ENCODE measurements at places on chromosomes 6 and 20.
A peak's percentile ranks its signal among the peaks of the same experiment; 100 is the strongest.

GRCh38 chr6:44056392-44057237 is 70.6 kb downstream of the MRPL14 start:
- DNase-seq = no peak

GRCh38 chr6:684831-685636 is 7.9 kb downstream of the EXOC2 start:
- no peak for DNase-seq

DNA sequence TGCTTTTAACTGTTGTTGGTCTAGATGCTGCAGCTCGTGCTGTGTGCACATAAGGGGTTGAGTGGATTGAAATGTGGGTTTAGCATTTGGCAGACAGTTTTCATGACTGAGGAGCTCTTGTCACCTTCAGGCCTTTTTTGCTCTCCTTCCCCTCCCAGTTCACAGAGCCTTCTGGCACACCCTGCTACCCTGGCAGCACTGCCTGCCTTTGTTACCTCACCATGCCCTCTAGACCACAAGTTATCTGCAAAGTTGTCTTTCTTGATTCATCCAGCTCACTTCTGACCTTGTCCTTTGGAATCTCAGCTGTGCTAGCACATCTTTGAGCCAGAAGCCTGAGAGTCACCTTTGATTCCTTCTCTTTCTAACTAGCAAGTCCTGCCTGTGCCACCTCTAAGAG is 348.9 kb upstream of the ZFP64 start:
- no peak for DNase-seq

DNA sequence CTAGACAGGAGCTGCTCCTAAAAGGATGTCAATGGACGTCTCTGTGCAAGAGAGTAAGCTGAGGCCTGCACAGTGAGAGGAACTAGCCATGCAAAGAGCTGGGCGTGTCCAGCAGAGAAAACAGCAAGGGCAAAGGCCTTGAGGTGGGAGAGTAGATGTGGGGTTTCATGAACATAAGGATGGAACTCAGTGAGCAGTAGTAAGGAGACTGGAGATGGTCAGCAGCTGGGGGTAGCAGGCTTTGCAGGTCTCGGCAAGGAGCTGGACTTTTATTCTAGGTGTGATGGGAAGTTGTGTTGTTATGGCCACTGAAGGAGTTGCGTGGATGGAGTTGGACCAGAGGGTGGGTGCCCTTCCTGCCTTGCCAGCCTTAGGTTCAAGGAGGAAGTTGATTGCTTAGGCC is 90.7 kb upstream of the SIRPA start:
- DNase-seq = no peak

- peak; percentile 79 for DNase-seq
Measured at GRCh38 chr20:59006864-59007664, at the start of gene CTSZ. TSS of gene CTSZ (minus strand) at chr20:59007254. CDS start at chr20:59007128, 126 bp downstream.

- DNase-seq = no peak
Measured at GRCh38 chr20:39479196-39479810, 517.2 kb downstream of the DHX35 start.

- peak; percentile 75 for DNase-seq
Measured at GRCh38 chr6:53492860-53493634, 51.9 kb downstream of the GCLC start.

DNA sequence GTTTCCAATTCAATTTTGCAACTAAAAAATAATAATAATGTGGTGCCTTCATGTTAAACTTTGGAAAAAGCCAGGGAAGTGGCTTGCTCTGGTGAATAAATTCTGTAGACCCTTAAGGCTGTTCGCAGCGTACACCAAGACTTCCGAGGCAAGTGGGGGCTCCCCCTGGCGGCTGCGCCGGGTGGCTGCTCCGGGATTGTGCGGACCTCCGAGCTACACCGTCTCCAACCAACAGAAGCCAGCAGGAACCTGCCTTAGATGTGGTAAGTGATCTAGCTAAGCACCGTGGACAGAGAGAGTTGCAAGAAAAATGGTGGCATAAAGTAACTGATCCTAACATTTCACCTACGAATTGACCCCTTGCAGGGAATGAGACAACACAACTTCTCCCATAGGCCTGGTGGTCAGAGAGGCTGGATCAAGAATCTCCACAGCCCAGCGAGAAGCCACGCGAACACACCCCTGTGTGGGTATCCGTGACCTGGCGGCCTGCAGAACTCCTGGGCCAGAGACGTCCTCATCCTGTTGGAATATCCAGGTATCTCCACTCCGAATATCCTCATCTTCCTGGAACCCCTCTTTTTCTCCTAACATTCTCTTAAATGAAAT is 69.6 kb downstream of the TBXT start:
- peak; percentile 39 for DNase-seq

Measured in erythroblast (primary cell).